Panc1 (cell line): ENCODE measurements at places on chromosomes 4 and X. TPM values are rescaled to one million over a fixed set of nuclear protein-coding genes. Genes with fewer than 3 reads are reported as not detected.

The RHOXF2B gene
- 0.10 TPM for total RNA-seq

The SPANXN3 gene
- total RNA-seq, result not detected

The USP26 gene
- not detected for total RNA-seq

The AKAP14 gene
- total RNA-seq, result 0.28 TPM

The NEUROG2 gene
- not detected for total RNA-seq

The FAM133A gene
- not detected for total RNA-seq

The CCDC110 gene
- total RNA-seq, result 0.05 TPM

The RAB28 gene
- total RNA-seq, result 10.2 TPM

The PRDM5 gene
- 8.4 TPM for total RNA-seq

The FDCSP gene
- not detected for total RNA-seq

The MAGEB1 gene
- not detected for total RNA-seq

The NMU gene
- 0.54 TPM for total RNA-seq

The MAGEA9B gene
- not detected for total RNA-seq

The LANCL3 gene
- 0.03 TPM for total RNA-seq

The ADH7 gene
- total RNA-seq, result not detected

The ATP1B4 gene
- total RNA-seq, result not detected

The PRSS12 gene
- 0.23 TPM for total RNA-seq

The PRR32 gene
- not detected for total RNA-seq

The SASH3 gene
- total RNA-seq, result 0.33 TPM

The BRS3 gene
- total RNA-seq, result not detected

The VSIG4 gene
- 0.10 TPM for total RNA-seq

The TRIM60 gene
- total RNA-seq, result not detected

The ABLIM2 gene
- 0.64 TPM for total RNA-seq

The CT45A5 gene
- not detected for total RNA-seq

The PNMA5 gene
- total RNA-seq, result not detected

The AMBN gene
- not detected for total RNA-seq

The HNRNPD gene
- 170 TPM for total RNA-seq

The USP38 gene
- 11.7 TPM for total RNA-seq

The EFHC2 gene
- 0.28 TPM for total RNA-seq

The NLRP2B gene
- total RNA-seq, result not detected

The SPANXD gene
- total RNA-seq, result not detected

The ATG4A gene
- 13.7 TPM for total RNA-seq
